ENCODE measurements at places on chromosomes 3 and 15.

GRCh38 chr3:64151342-64151871, 73.9 kb downstream of the PRICKLE2 start:
- no peak for DNase-seq

DNA sequence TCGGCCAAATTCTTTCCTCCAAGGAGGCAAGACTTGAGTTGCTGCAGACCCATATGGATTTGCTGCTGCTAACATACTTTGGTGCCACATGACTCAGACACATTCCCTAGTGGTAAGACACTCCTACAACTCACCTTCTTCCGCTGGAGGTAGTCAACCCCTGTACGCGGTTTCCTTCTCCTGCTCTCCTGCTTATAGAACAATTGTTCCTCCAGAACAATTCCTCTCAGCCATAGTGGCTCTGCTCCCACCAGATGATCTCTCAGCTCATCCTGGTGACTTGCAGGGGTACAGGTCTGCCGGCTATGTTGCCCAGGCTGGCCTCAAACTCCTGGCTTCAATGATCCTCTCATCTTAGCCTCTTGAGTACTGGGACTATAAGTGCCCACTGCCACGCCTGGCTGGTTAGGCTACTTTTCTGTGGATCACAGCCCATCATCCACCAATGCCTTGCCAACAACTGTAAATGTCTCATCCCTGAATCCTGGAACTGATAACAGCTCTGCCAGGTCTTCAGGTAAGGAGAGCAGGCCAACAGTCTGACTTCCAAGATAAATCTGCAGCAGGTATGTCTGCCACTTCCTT, 2.4 kb upstream of the CXCR6 start:
- DNase-seq, result no peak

GRCh38 chr3:53820084-53820483, 26.1 kb downstream of the CHDH start:
- no peak for DNase-seq

GRCh38 chr3:124033360-124034015, 41.6 kb upstream of the ROPN1 start:
- DNase-seq, result no peak

DNA sequence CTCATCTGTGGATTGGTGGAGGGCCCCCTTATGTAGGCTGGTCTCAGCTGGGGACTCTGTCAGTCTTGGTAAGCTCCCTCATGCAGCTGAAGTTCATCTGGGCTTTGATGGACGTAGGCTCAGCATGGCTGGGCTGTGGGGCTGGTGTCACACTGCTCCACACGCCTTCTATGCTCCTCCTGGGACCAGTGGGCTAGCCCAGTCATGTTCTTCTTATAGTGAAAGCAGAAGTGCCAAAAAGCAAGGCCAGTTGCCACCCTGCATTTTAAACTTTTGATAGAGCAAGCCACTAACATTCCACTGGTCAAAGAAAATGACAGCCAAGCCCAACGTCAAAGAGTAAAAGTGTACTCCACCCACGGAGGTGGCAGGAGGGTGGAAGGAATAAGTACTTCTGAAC, 165.5 kb downstream of the MEX3B start:
- DNase-seq, result no peak

Measured in NCI-H187 treated with DMSO at 0.1 percent for 48 hours (cell line).